ENCODE measurements at places on chromosomes 1 and 21.

DNA sequence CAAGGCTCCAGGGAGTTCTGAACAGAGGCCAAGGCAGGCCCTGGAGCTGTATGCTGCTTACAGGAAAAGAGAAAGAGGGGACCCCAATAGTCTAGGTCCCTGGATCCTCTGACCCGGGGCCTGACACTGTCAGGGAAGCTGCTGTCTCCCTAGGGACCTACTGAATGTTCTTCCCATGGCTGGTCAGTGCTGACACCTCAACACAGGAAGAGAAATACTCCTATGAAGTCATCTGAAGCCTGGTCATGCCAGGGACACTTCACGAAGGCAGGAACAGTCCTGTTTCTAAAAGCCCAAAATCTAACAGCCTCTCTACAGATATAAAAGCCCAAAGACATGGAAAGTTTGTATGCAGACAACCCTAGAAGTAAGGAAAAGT, 1.7 kb upstream of the LAD1 start:
- DNase-seq = no peak

DNA sequence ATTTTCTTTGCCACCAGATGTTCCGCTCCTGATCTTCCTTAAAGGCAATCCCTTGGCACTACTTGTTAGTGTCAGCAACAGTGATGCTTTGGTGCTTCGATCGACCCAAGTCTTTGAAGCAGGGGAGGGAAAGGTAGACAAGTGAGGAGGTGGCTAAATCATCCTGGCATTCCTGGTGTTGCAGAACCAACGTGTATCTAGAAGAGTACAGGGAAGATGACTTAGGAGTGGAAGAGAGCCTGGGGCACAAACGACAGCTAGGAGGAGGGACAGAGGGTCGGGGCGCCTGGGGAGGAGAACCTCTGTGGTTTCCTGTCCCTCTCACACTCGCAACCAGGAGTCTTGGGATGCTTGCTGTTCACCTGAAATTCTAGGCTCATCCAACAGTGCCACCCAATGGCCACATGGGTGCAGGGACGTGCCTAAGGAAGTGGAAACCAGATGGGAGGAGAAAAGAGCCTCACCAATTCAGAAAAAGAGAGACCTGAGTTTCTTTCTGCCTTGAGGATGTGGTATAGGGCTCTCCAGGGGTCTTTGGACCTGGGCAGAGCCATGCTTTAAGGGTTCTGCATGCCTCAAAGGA, 9.5 kb upstream of the KCNA2 start:
- no peak for DNase-seq

DNA sequence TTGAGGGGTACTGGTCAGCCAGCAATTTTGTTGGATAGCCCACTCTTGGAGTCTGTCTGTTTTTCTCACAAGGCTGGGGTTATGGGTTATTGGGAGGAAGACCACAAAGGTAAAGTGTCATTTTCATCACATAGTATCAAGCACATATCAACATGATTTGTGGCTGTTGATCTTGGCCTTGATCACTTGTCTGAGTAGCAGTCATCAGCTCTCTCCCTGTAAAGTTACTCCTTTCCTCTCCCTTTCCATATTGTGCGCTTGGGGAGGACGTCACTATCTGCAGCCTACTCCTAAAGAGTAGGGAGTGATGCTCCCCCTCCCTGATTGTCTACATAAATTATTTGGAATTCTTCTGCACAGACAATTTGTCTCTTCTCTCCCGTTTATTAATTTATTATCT, 1.8 kb upstream of the ZNF362 start:
- DNase-seq = no peak

GRCh38 chr1:22472596-22472995, 20.9 kb downstream of the ZBTB40 start:
- no peak for DNase-seq

GRCh38 chr1:71804140-71804539, 478.2 kb downstream of the NEGR1 start:
- DNase-seq = no peak

- no peak for DNase-seq
Measured at GRCh38 chr1:24048205-24048869, 63.6 kb downstream of the MYOM3 start.

Measured in activated T-cell treated with anti-CD3 and anti-CD28 coated beads for 1 hour (primary cell).